Right atrium auricular region (tissue), 2 donors: ENCODE measurements at places on chromosomes 7 and 10. TPM values are rescaled to one million over a fixed set of nuclear protein-coding genes. Genes with fewer than 3 reads are reported as not detected.
A peak's percentile ranks its signal among the peaks of the same experiment; 100 is the strongest.

RGS10 gene
- total RNA-seq, result 7.8 TPM

ZNF804B gene
- total RNA-seq, result 0.26 TPM

GRCh38 chr10:43843321-43844101 is 194.8 kb upstream of the ZNF32 start:
- DNase-seq, result peak; percentile 77
- peak overlapping the region; percentile 11 for H3K27ac ChIP-seq
- H3K4me1 ChIP-seq, result peaks cover 39% of the 10 kb centered on the region
- no peaks in the 10 kb centered on the region for H3K36me3 ChIP-seq
- H3K27me3 ChIP-seq, result no peaks in the 10 kb centered on the region
- H3K4me3 ChIP-seq, result no peak overlapping the region

DNA sequence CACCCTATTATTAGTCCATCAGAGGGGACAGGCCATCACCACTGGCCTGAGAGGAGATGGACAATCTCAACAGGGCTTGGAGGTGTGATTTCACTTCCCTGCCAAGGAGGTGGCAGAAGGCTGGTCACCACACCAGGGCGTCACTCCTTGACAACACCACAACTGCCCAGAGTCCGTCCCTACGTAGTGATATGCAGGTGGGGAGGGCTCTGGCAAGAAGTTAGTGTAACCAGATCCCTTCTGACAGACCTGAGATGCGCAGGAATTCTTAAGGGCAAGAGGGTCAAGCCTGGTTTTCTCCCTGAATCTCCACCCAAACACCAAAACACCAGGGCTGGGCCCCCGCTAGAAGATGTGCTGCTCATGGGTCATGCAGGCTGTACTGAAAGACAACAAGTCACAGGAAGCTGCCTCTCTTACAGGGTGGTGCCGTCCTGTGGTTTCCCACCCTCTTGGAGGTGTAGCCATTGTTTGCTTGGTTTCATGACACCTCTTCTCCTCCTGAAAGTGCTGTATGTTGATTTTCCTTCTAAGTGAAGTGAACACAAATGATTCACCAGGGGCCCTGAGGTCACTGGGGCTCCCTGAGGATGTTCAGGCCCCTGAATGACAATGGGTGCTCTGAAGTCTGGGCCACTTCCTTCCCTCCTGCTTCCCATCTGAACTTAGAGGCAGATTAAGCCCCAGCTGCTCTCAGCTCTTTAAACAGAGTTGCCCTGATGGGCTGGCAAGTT is 27.1 kb downstream of the ATXN7L1 start:
- no peaks in the 10 kb centered on the region for H3K4me1 ChIP-seq
- no peak overlapping the region for H3K27ac ChIP-seq
- H3K4me3 ChIP-seq, result no peak overlapping the region
- DNase-seq, result no peak
- H3K36me3 ChIP-seq, result no peaks in the 10 kb centered on the region

DNA sequence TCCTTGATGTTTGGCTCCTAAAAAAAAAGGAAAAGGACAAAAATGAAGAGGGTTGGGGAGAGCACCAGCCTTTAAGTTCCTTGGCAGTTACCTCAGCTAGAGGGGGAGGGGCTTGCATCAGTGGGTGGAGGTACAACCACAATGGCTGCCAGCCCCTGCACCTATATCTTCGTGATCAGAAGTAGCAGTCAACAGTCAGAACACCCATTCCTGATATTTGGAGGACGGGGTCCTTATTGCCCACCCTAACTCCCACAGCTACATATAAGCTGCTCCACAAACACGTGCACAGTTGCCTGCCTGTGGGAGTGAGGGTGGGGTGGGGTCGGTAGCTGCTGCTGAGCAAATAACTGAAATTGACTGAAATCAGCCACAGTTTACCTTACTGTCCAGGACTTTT is 26.2 kb downstream of the C1GALT1 start:
- no peak overlapping the region for H3K27ac ChIP-seq
- no peak overlapping the region for H3K4me3 ChIP-seq
- H3K4me1 ChIP-seq, result no peaks in the 10 kb centered on the region

DNA sequence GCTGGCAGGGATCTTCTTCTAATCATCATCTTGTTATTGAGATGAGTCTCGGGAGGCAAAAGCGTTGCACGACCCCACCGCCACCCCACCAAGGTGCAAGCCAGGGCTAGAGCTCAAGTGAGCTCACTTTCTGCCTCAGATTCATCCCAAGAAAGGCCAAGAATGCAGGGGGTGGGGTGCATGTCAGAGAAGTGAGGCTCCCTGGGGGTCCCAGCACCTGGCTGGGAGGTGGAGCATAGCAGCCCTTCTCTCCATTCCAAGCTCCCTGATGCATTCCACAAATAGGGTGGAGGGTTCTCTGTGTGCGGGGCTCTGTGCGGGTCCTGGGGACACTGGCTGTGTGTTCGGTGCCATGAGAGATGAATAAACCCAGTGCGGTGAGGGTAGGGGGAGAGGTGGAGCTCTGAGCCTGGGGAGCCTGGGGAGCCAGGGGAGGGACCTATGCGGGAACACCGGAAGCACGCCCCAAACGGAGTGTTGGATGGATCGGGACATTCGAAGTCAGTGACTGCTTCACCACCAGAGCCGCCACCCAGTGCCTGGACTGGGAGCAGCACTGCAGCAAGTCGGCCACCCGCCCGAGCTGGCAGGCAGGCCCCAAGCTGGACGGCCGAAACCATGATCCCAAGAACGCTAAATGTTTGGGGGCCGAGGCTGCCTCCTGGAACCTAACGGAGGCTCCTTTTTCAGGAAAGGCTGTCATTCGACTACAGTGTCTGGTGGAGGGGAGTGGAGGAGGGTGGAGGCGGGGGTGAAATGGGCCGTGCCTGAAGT is 17.9 kb upstream of the HMX3 start:
- H3K4me1 ChIP-seq, result no peaks in the 10 kb centered on the region
- no peak overlapping the region for H3K27ac ChIP-seq
- no peak overlapping the region for H3K4me3 ChIP-seq
- no peaks in the 10 kb centered on the region for H3K36me3 ChIP-seq
- DNase-seq, result no peak
- peaks cover 2% of the 10 kb centered on the region for H3K27me3 ChIP-seq
